ENCODE measurements at places on chromosomes 3 and 15.
A peak's percentile ranks its signal among the peaks of the same experiment; 100 is the strongest.

DNA sequence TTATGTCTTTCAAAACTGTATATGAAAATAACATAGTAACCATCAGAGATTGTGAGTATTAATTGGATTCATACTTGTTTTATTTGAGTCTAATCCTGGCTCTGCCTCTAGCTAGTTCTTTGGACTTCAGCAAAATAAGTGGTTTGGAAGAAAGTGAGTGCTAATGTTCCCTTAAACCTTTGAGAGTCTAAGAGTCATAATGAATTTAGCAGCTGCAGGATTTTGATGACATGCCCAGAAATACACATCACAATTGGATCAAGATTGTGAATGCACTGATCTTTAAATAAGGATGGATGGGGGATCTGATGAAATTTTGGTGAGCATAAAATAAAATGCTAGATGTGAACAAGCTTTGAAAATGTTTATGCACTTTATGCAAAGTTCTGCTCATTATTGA, 79.9 kb upstream of the FAM98B start:
- DNase-seq = no peak

GRCh38 chr3:117192888-117193287, 483.3 kb downstream of the TUSC7 start:
- DNase-seq = no peak

- DNase-seq = no peak
These were observed 4.2 kb upstream of the RPL29 start for GRCh38 chr3:51999846-52000245.

- no peak for DNase-seq
These were observed 78.2 kb downstream of the FAIM start for GRCh38 chr3:138686771-138687221.

GRCh38 chr3:48352546-48352945, 19.1 kb upstream of the SPINK8 start:
- DNase-seq = no peak

DNA sequence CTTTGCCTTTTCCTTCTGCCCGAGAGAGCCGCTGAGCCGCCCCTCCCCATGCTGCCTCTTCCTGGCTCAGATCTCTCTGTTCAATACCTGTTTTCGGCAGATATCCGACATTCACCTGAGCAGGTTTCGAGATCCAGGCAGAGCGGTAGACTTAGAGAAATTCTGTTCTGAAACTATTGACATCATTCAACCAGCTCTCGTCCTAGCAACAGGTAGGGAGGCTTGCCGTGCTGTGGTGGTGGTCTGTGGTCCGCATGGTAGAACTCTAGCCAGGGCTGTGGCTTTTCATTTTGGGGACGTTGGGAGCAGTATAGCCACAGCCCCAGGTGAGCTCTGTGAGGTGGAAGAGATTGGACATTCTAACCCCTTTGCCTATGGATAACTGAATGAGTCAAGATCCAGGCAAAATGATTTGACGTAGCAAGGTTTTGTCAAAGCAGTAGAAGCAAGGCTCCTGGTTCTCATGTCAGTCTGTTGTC, 810 bp downstream of the TMEM62 start:
- no peak for DNase-seq

- DNase-seq = no peak
These were observed 40.6 kb downstream of the PRICKLE2 start for GRCh38 chr3:64184621-64185020.

DNA sequence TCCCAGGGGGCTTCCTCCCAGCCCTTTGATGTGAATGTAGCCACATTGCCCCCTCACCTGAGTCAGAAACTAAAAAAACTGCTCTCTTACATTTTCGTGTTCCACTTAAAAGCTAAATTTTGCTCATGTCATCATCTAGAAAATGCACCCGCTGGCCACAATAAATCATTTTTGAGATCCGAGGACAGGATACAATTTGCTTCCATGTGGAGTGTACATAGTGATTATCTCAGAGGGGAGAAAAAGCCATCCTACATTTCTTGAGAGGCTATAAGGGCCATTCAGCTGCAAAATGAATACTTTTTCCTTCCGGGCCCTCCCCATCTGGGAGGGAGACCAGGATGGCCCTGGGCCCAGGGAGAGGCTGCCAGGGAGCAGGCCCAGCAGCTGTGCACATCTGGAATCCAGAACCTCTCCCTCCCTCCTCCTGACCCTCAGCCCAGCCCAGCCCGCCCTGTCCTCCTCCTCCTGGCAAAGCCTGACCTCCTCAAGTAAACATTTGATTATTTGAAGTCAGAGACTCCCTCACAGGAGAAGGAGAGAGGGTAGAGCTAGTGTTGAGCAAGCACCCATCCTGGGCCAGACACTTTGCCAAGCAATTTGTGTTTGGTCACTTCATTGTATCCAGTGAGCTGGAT, 59.1 kb downstream of the CORO2B start:
- DNase-seq = no peak

DNA sequence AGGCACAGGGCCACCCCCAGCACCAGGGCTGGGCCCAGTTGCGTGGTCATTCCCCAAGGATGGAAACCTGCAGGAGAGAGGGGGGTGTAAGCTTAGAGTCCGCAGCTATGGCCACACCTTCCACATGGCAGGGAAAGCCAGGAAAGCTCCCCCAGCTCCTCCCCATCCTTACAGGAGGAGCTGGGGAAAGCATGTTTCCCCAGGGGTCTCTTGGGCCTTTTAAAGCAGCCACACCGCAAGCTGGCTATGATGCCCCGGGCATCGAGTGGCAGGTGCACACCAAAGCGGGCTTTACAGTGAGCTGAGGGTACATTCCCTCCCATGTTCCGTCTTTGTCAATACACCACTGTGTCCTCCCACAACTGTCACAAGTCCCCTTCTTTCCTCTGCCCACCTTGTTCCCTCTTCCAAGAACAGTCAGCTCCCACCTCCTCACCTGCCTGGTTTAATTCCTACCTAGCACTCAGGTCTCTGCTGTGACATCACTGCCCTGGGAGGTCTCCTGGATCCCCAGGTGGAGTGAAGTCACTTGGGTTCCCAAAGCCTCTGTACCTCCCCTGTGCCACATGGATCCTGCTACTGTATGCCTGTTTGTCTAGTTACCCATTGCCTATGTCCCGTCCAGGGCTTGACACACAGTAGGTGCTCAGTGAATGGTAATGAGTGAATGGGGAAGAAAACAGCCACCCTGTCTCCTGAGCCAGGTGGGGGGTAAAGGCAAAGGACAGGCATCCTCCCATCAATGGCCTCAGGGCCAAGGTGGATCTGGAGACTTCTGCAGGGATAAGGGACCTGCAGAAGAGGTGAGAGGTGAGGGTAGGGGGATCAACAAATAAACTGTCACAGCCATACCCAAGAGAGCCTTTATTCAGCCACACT, 3.4 kb downstream of the HYAL3 start:
- DNase-seq = no peak

DNA sequence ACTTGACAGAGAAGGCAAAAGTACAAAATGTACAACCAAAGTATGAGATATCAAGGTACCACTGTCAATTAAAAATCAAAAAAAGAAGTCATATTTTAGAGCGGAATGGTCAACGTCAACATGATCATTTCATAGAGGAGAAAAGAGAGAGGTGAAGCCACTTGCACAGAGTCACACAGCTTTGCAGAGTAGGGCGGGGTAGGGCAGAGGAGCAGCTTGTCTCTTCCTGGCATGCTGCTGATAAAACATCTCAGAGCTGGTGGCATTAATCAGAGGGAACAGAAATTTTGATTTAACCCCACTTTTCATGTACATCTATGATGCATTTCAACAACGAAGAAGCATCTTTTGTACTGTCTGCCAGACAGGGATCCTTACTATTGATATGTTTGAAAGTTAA, 5.2 kb upstream of the IGF1R start:
- DNase-seq = no peak

DNA sequence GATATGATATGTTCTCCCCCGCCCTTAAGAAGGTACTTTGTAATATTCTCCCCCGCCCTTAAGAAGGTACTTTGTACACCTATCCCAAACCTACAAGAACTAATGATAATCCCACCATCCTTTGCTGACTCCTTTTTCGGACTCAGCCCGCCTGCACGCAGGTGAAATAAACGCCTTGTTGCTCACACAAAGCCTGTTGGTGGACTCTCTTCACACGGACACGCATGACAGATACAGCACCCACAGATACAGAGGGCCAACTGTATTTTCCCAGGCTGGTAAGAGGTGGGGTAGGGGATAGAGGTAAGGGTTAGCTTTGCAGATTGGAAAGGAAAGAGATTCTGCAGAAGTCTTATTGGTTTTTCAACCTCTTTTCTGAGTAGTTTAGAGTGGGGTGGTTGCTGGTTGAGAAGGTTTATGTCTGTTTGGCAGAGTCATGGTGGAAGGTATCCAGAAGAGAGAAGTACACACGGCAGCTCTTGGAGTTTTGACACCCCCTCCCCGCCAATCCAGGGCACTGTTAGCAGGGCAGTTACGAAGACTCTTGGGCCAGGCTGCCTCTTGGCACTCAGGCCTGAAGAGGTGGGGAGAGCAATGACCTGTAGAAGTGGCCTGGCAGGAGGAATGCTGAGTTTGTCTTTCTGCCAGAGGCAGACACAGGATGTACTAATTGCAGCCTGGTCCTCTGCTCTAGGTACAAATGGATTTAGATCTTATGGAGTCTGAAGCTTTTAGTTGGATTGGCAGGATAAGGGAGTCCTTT, 36.0 kb upstream of the IDH2 start:
- DNase-seq = no peak

- DNase-seq = no peak
These were observed 47.4 kb downstream of the SCN5A start for GRCh38 chr3:38601956-38602550.

DNA sequence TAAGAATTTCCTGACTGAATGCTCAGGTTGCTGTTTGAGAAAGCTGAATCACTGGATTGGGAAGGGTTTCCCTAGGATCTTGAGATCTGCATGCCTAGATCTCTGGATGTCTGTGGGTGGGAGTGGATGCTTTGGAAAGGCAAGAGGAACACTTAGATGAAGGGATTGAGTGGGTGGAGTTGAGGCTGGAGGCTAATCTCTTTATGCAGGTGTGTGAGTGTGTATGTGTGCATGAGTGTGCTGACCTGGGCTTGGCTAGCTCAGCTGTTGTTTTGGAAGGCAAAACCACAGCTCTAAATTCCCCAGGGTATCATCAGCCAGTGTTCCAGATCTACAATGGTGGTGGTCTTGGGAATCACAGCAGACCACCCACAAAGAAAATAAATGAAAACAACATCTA, 60.5 kb downstream of the CLDN1 start:
- DNase-seq = no peak

GRCh38 chr15:101003081-101003480, 83.9 kb downstream of the LRRK1 start:
- no peak for DNase-seq

- DNase-seq = no peak
These were observed 138.0 kb upstream of the THBS1 start for GRCh38 chr15:39442898-39443297.

GRCh38 chr15:94370206-94370935, 139.0 kb downstream of the MCTP2 start:
- DNase-seq = no peak

GRCh38 chr3:79412537-79412936, 355.3 kb downstream of the ROBO1 start:
- no peak for DNase-seq

DNA sequence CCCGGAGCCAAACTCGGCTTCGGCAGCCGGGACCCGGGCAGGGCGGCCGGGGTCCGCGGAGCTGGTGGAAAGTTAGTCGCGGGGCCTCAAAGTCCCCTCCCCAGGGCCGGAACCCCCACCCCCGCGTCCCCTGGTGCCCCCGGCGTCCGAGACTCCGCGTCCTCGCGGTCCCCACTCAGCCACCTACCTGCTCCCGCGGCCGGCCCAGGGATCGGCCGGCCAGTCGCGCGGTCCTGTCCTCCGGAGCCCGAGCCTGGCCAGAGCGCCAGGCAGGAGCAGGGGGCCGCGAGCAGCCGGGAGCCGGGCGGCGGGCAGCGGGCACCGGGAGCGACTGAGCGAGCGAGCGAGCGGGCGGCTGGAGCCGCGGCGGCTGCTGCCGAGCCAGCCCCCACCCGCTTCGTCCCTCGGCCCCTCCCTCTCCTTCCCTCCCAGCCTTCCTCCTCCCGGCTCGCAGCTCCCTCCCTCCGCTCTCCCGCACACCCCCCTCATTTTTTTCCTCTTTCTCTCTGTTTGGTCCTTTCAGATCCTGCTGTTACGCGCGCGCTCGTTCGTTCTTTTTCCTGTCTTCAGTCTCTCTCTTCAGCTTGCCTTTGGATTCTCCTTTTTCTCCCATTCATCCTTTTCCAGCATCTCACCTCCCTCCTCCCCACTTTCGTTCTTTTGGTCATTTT, at the start of gene MEGF11:
Gene MEGF11, minus strand, starts transcription at position 333 of the 671 bp plus-strand sequence. CDS start 125,347 bp downstream, outside the sequence.
- DNase-seq = peak; percentile 38

DNA sequence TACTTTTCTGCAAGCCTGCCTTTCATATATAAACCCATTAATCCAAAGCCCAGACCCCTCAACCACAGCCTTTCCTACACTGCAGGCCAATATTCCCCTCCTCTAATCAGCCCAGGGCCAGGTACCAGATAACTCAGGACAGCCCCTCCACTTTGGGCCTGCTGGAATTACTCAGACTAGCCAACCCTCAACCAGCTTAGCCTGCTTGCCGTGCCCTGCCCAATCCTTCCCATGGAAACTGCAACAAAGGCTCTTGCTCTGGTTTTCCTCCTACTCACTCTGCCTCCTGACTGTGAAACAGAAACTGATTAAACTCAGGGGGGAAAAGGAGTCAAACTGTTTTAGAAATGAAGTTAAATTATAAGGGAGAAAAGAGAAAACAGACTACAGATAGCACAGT, 248.1 kb downstream of the KLF13 start:
- no peak for DNase-seq

DNA sequence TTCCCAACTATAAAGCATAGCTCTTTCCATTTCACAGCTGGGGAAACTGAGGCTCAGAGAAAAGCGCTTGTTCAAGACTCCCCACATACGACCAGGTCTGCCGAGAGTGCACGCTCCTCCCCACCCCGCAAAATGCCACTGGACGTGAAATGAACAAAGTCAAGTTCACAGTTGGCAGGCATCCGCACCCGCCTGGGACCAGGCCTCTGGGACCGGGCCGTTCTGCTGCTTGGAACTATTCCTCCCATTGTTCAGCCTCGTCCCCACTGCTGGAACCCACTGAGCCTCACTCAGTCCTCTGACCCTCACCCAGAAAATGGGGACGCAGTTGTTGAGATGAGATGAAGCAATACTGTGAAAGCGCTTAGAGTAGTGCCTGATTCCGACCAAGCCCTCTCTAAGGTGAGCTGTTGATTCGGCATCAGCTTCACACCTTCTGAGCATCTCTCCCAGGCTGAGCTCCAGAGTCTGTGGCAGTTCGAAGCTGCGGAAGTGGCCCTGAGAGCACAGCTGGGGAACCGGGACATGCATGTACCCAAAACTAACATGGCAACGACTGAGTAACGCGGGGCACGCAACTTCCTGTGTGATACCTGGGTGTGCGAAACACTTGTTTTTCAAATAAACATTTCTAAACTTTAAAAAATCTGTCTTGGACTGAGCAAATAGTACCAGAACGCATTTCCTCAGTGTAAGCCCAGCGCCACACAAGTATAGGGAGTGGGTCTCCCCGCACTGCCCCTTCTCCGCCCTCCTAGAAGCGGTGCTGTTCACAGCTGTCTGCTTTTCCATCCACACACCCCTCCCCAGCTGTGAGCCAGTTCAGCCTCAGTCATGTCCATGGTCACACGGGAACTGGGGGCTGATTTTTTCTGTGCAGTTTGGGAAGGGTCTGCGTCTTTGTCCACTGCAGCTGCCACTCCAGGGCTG, 93.4 kb downstream of the CHSY1 start:
- no peak for DNase-seq

- DNase-seq = no peak
These were observed 274.9 kb upstream of the ZPLD1 start for GRCh38 chr3:102159810-102160451.

GRCh38 chr15:32730677-32731654, 13.2 kb downstream of the GREM1 start:
- DNase-seq = peak; percentile 14

GRCh38 chr15:98000249-98001203, 40.0 kb downstream of the ARRDC4 start:
- no peak for DNase-seq

All from endothelial cell (in vitro differentiated cells).